ENCODE measurements at places on chromosomes 1 and 21.

DNA sequence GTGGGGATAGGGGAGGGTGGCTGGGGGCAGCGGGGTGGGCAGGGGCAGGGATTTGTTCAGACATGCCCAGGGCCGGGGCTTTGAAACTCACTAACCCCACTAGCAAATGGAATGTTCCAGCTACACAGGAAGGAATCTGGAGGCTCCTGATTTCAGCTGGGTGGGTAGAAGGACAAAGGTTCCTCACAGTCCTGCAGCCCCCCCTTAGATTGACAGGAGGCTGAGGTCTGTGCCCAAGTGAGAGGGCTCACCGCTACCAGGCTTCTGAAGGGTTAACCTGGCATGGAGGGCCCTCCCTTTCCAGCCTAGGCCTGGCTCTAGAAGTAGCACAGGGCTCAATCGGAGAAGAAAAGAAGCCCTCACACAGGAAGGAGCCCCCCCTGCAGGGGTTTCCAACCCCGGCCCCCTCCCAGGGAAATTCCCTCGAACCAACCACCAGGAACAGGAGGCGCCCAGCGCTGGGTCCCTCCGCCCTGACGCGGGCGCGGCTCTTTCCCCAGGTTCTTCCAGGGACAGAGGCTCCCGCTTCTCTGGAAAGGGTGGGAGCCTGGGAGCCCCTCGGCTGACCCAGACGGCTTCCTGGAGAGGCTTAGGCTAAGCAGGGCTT is 3.3 kb downstream of the EPHA2 start:
- DNase-seq = no peak

- DNase-seq = no peak
Observed at GRCh38 chr21:28066076-28066475, 926.6 kb downstream of the LTN1 start.

DNA sequence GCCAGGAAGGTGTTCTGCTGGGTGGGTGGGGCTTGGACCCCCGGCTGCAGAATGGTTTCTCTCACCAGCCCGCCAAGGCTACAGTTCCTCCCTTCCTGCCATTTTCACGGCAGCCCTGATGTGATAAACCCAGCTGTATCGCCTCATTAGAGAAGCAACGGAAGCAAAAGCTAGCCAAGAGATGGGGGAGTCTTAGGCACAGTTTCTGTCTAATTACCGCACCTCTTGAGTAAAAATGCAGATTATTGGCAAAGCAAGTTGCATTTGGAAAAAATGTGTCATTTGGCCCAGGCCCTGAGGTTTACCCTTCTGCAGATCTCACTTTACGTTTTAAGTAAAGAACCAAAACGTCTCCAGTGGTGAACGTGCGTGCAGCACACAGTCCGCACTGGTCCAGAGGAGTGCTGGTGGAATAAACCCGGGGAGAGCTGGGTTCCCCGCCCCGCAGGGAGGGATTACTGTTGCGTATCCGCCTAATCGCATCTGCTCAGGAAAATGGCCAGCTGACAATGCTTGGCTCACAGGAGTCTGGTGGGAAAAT is 109.9 kb downstream of the GALNT2 start:
- no peak for DNase-seq

DNA sequence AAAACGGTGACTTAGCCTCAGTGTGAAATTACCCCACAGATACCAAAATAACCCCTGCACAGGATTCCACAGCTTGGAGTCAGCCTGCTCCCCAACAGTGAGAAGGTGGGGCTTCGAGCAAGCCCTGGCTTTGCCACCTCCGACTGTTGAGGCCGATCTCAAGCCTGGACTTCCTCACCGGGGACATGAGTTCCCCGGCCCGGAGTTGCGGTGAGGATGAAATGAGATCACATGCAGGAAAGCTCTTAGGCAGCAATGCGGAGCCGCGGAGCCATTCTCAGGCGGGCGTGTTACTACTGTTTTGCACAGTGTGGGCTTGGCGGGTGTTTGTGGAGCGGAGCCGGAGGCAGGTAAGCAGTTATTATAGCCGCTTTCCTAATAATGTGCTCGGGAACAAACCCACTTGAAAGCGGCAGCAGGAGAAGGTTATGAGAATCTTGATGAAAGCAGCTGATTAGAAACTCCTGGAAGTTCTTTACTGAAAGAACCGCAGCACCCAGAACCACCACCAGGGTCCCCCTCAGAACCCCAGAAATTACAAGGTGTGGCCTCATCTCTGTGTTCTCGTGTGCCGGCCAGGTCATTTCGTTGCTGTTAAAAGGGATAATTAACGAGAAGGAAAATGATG is 3.9 kb upstream of the CLSTN1 start:
- no peak for DNase-seq

DNA sequence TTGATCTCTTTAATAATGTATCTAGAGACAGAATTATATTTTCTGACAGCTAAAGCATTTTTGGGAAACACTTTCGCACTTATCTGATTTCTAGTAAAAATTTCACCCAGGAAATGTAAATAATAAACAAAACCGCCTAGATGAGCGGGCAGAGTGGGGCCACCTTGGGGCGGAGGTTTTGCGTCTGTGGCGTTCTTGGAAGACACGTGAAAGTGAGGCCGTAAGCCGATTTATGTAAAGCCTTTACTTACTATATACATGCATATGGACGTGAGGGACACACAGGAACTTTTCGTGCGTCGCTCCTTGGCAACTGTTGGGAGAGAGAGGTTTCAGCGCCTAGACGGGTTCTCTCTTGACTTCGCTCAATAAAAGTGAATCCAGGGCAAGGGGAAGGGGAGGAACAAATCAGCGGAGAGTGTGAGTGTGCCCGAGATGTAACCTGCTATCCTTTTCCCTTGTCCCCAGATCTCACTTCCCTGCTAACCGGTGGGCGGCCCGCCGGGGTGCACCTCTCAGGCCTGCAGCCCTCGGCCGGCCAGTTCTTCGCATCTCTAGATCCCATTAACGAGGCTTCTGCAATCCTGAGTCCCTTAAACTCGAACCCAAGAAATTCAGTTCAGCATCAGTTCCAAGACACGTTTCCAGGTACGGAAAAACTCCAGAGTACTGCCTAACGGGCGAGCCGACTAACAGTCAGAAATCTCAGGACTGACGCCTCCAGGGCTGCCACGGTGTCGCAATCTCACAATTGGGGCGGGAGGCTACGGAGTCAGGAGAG is 1.7 kb downstream of the HLX start:
- no peak for DNase-seq

- DNase-seq = no peak
Observed at GRCh38 chr1:231020139-231020601, 19.9 kb downstream of the FAM89A start.

DNA sequence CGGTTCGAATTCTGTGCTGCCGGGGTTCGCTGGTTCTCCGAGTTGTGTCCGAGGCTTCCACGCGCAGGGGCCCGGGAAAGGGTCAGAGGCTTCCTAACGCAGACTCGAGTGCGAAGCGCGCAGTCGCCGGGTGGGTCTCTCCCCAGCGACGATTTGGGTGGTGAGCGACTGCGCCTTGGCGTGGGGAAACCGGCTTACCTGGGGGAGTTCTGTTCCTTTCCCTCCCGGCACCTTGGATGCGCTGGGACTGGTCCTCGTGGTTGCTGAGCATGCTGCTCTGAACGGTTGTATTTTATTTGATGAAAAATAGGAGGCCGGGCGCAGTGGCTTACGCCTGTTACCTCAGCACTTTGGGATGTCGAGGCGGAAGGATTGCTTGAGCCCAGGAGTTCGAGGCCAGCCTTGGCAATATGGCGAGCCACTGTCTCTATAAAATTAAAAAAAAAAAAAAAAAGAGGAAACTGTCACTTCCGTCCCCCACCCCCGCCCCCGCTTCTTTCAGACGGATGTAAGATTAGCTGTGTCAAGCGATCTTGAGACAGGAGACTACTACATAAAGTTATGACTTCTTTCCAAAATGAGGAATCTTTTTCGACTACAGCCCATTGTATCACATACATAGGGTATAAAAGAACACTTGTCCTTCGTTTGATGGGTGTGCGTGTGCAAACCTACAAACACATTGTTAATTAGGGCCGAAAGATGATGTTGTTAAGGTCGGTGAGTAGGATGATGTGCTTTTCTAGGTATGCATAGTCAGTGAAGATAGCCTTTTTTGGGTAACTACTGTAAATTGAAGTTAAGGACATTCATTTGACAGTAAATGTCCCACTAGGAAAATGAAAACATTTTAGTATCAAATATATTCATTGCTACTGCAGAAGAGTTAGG is at the start of gene CCDC18:
CCDC18 (plus strand) TSS at position 2 of the 891 bp plus-strand sequence. CDS start 2,638 bp downstream, outside the sequence.
- peak; percentile 57 for DNase-seq

- DNase-seq = no peak
Observed at GRCh38 chr1:179923029-179923428, 31.6 kb upstream of the CEP350 start.

GRCh38 chr1:230058626-230059025 is 8.4 kb upstream of the GALNT2 start:
- DNase-seq = no peak

DNA sequence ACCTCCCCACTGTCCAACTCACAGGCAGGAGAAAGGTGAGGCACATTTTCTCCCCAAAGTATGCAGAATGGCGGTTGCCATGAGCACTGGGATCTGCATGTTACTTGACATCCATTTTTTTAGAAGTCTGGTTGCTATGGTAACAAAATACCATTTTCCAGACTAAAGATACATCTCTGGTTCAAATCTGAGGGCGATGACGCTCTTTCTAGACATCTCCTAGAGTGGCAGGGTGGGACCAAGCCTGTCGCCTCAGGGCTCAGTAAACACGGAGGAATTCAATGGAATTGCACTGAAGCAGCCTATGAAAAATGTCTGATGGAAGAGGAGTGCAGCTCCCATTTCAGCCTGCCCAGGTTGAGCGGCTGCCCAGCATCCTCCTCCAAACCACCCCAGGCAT is 21.5 kb upstream of the FAM43B start:
- DNase-seq = no peak

GRCh38 chr1:32786856-32787255 is 30.3 kb downstream of the YARS1 start:
- peak; percentile 25 for DNase-seq

DNA sequence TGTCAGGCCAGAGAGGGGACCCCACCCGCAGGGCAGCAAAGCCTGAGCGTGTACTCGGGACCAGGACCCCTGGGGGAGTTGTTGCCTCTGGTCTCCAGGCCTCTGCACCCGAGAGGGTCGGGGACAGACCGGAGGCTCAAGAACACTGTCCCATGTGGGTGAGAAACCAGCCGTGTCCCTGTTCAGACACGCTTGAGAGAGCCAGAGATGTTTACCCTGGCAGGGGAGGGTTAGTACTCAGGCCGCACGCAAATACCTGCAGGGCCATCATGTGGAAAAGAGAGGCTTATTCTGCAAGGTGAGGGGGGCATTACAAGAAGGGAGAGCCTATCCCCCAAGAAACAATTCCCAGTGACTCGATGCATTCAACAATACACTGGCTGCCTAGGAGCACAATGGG is 74.0 kb upstream of the ARHGEF16 start:
- no peak for DNase-seq

- DNase-seq = no peak
Observed at GRCh38 chr1:43484367-43484766, 30.6 kb upstream of the HYI start.

GRCh38 chr1:234743791-234744611 is 134.0 kb upstream of the IRF2BP2 start:
- no peak for DNase-seq

DNA sequence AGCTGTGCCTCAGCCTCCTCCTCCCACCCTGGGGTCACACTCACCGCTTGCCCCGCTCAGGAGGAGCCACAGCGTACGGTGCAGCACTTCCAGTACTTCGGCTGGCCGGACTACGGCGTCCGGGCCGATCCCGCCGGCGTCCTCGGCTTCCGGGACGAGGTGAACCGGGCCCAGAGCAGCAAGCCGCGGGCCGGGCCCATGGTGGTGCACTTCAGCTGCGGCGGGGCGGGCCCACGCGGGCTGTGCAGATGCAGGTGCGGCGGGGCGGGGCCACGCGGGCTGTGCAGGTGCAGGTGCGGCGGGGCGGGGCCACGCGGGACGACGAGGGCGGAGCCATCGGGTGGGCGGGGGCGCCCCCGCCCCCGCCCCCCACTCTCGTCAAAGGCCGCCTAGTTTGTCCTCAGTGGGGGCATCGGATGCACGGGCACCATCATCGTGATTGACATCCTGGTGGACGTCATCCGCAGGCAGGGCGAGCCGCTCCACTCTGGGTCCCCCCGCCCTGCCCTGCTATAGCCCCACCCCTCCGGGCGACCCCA is 5.5 kb downstream of the RNF223 start:
- no peak for DNase-seq

DNA sequence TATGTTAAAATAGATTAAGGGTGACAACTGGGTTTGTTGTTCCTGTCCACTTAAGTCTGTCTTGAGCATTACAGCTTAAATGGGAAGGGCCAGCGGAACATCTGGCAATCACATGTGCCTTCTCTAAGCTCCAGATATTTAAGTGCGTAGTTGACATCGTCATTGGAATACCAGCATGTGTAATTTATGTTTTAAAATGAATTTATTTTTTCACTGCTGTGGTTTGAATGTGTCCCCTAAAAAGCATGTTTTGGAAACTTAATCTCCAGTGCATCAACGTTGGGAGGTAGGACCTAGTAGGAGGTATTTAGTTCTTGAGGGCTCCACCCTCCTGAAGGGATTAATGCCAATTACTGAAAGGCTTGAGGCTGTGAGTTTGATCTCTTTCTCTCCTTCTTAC is 13.4 kb downstream of the ZCCHC17 start:
- DNase-seq = no peak

- DNase-seq = no peak
Observed at GRCh38 chr1:89659322-89660081, 26.6 kb downstream of the LRRC8C start.

GRCh38 chr1:4531842-4532241 is 122.6 kb upstream of the AJAP1 start:
- no peak for DNase-seq

GRCh38 chr1:9916452-9916851 is 6.4 kb upstream of the CTNNBIP1 start:
- DNase-seq = no peak

- no peak for DNase-seq
Observed at GRCh38 chr1:92544756-92545165, 58.0 kb upstream of the GFI1 start.

- DNase-seq = no peak
Observed at GRCh38 chr1:107058245-107059032, 2.0 kb downstream of the PRMT6 start.

DNA sequence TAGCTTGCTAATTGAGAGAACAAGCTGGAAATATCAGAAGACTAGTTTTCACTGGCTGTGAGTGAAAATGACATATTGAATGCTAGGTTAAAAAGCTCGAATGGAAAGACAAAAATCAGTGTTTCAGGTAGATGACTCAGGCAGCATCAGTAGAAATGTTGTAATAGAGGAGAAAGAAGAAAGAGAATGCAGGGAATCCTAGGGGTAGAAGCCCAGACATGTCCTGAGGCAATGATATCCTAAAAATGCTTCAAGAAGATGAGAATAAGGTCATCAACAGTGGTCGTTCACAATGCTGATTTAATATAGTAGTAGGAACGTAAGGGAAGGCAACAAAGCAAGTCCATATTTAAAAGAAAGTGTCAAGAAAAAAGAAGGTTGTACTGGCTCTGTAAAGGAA is 96.7 kb upstream of the HP1BP3 start:
- no peak for DNase-seq

- no peak for DNase-seq
Observed at GRCh38 chr1:54342288-54342687, 63.9 kb downstream of the SSBP3 start.

- no peak for DNase-seq
Observed at GRCh38 chr1:58576727-58577653, at the start of gene TACSTD2. TACSTD2 (minus strand) TSS chr1:58577252; CDS start chr1:58577156, 96 bp downstream.
